ENCODE measurements at places on chromosomes 6 and 20. TPM values are rescaled to one million over a fixed set of nuclear protein-coding genes. Genes with fewer than 3 reads are reported as not detected.

The APCDD1L gene
- total RNA-seq: not detected

The PTGIS gene
- total RNA-seq: not detected

The DEFB124 gene
- total RNA-seq: not detected

The MUCL3 gene
- not detected for total RNA-seq

The HUS1B gene
- total RNA-seq: 2.8 TPM

GRCh38 chr6:52661551-52661950, 9.4 kb upstream of the TMEM14A start:
- no peak for DNase-seq

- DNase-seq: no peak
Measured at GRCh38 chr6:107228754-107229153, 113.4 kb upstream of the BEND3 start.

DNA sequence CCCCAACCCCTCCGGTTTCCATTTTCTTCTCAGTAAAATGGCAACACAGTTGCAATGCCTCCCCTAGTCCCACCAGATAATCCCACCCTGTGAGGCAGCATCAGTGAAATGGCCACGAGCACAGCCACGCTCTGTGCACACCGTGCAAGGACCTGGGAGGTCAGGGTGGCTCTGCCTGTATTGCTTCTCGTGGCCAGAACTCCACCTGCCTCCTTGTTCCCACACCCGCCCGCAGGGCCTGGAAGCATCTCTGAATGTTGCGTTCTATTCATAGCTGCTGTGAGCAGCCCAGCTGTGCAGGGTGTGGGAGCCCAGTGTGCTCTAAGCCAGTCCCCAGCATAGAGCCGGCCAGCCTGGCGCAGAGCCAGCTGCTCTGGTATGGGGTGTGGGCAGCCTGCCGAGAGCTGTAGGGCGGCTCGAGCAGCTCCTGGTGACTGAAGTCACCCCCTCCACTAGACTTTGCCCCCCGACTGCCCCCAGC, 161.1 kb downstream of the DLL1 start:
- no peak for DNase-seq

DNA sequence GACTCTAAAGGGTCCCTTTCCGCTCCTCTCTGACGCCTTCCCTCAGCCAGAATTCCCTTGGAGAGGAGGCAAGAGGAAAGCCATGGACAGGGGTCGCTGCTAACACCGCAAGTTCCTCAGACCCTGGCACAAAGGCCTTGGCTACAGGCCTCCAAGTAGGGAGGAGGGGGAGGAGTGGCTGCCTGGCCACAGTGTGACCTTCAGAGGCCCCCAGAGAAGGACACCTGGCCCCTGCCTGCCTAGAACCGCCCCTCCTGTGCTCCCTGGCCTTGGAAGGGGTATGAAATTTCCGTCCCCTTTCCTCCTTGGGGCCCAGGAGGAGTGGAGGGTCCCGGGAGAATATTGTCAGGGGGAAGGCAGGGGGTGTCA, 2.7 kb downstream of the VEGFA start:
- no peak for DNase-seq

DNA sequence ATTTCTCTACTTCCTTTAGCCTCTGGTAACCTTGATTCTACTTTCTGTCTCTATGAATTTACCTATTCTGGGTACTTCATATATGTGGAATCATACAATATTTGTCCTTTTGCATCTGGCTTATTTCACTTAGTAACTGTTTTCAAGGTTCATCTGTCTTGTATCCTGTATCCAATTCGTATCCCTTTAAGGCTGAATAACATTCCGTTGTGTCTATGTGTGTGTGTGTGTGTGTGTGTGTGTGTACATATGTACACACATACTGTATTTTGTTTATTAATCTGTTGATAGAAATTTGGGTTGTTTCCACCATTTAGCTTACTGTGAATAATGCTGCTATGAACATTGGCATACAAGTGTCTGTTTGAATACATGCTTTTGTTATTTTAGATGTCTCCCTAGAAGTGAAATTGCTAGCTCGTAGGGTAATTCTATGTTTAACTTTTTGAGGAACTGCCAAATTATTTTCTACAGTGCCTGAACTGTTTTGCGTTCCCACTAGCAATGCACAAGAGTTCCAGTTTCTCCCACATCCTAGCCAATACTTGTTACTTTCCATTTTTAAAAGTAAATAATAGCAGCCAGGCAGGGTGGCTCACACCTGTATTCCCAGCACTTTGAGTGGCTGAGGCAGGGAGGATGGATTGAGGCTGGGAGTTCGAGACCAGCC, 17.7 kb downstream of the SENP6 start:
- DNase-seq: no peak

GRCh38 chr6:55777469-55777868, 97.9 kb downstream of the BMP5 start:
- DNase-seq: no peak

Measured in natural killer cell (primary cell).